Epithelial cell of umbilical artery (primary cell): ENCODE measurements at places on chromosomes 13 and 19. TPM values are rescaled to one million over a fixed set of nuclear protein-coding genes. Genes with fewer than 3 reads are reported as not detected.

Gene FGF14
- not detected in 2 replicates for total RNA-seq

Gene PTH2
- not detected in 2 replicates for total RNA-seq

Gene CGB2
- 0.46 TPM in 1 of 2 replicates, not detected in the other for total RNA-seq

Gene ZNF418
- 1.6 and 2.1 TPM in 2 replicates for total RNA-seq

Gene ZNF471
- total RNA-seq, result 0.97 and 1.1 TPM in 2 replicates

Gene ZNF441
- total RNA-seq, result 4.5 and 8.7 TPM in 2 replicates

Gene DAND5
- not detected in 2 replicates for total RNA-seq

Gene ZNF568
- total RNA-seq, result 5.5 and 7.0 TPM in 2 replicates

Gene MBD3L2
- not detected in 2 replicates for total RNA-seq

Gene SHD
- not detected in 2 replicates for total RNA-seq

Gene PEAK3
- not detected in 2 replicates for total RNA-seq

Gene ZNF560
- total RNA-seq, result not detected in 2 replicates

Gene HSH2D
- total RNA-seq, result 0.30 TPM in 1 of 2 replicates, not detected in the other

Gene AP1M2
- not detected in 2 replicates for total RNA-seq

Gene INSL3
- not detected in 2 replicates for total RNA-seq

Gene DAPK3
- total RNA-seq, result 200 and 204 TPM in 2 replicates

Gene KLK7
- total RNA-seq, result not detected in 2 replicates

Gene CCNA1
- 14.6 and 55.2 TPM in 2 replicates for total RNA-seq

Gene SIGLEC11
- not detected in 2 replicates for total RNA-seq

Gene CELF5
- under 0.01 TPM in 1 of 2 replicates, not detected in the other for total RNA-seq

Gene SYT3
- under 0.01 and 0.15 TPM in 2 replicates for total RNA-seq

Gene THSD8
- total RNA-seq, result not detected in 2 replicates

Gene CYP2F1
- not detected in 2 replicates for total RNA-seq

Gene DCT
- total RNA-seq, result not detected in 2 replicates

Gene SMIM17
- total RNA-seq, result 0.32 TPM in 1 of 2 replicates, not detected in the other

Gene POGLUT2
- total RNA-seq, result 18.5 and 33.1 TPM in 2 replicates

Gene LMTK3
- total RNA-seq, result under 0.01 and 0.61 TPM in 2 replicates

Gene GEMIN7
- total RNA-seq, result 30.5 and 33.5 TPM in 2 replicates

Gene PLPP2
- total RNA-seq, result 12.0 and 18.5 TPM in 2 replicates

Gene C19orf85
- total RNA-seq, result not detected in 2 replicates

Gene FXYD1
- not detected in 2 replicates for total RNA-seq

Gene LILRB1
- total RNA-seq, result not detected in 2 replicates

Gene PALM3
- 0.15 TPM in 1 of 2 replicates, not detected in the other for total RNA-seq

Gene CATSPERD
- not detected in 2 replicates for total RNA-seq

Gene CEACAM20
- not detected in 2 replicates for total RNA-seq

Gene LCP1
- 0.46 TPM in 1 of 2 replicates, not detected in the other for total RNA-seq

Gene KBTBD6
- 8.8 and 12.9 TPM in 2 replicates for total RNA-seq

Gene CEACAM7
- total RNA-seq, result 0.32 TPM in 1 of 2 replicates, not detected in the other

Gene ZNF723
- not detected in 2 replicates for total RNA-seq

Gene CPT1C
- total RNA-seq, result 13.0 and 19.5 TPM in 2 replicates

Gene SMG9
- 3.2 and 6.1 TPM in 2 replicates for total RNA-seq

Gene USF2
- 27.9 and 35.3 TPM in 2 replicates for total RNA-seq

Gene MUC16
- not detected in 2 replicates for total RNA-seq

Gene NRTN
- not detected in 2 replicates for total RNA-seq

Gene OR7D2
- not detected in 2 replicates for total RNA-seq

Gene ZNF420
- 5.5 and 11.6 TPM in 2 replicates for total RNA-seq

Gene GARIN5A
- total RNA-seq, result 0.32 TPM in 1 of 2 replicates, not detected in the other

Gene CYP2A7
- total RNA-seq, result not detected in 2 replicates
